ENCODE measurements at places on chromosomes 16 and 17.

GRCh38 chr17:56754523-56755208 is 79.1 kb downstream of the C17orf67 start:
- DNase-seq = no peak

- DNase-seq = no peak
Measured at GRCh38 chr17:21124086-21124485, 2.7 kb upstream of the DHRS7B start.

DNA sequence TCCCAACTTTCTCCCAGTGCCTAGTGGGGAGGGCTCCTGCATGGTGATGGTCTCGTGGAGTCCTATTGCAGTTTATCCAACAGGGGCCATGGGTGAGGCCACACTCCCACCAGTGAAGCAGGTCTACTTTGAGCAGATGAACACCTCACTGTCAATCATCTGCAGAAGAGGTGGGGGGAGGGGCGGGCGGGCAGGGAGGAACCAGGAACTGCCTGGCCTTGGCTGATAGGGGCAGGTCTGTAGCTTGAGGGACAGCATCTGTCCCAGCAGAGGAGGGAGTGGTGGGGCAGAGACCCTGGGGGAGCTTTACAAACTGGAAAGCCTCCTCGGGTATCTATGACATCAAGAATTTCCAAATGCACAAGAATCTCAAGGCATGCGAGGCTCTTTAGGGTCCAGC is 58.7 kb upstream of the ZNF423 start:
- DNase-seq = no peak

DNA sequence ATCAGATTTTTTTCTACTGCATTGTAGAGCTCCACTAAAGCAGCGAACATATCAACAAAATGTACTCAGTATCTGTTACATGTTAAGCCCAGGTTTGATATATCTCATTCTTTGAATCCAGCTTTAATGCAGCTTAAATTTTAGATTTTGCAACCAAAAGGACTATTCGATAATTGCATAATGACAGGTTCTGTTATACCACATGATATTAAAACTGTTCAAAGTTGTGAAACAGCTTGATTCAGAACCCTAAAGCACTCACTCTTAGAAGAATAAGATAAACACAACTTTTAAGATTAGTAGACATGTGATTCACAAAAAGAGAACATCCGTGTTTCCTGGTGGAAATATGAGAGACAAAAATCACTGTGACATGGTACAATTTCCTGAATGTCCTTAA is 427.9 kb downstream of the CDH11 start:
- no peak for DNase-seq

DNA sequence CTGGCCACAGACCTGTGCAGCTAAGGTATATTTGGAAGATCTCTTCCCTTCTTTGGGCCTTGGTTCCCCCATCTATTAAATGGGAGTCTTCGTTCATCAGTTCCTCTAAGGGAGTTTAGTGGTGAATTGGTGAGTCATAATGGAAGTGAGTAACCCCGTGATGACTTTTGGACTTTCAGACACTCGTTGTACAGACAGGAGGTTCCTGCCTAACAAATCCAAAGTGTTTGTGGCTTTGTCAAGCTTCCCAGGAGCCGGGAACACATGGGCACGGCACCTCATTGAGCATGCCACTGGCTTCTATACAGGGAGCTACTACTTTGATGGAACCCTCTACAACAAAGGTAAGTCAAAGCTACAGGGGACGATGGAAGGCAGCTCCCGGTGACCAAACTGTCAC is 40.4 kb downstream of the WSCD1 start:
- no peak for DNase-seq

- no peak for DNase-seq
Measured at GRCh38 chr17:65278050-65278819, 141.1 kb downstream of the RGS9 start.

GRCh38 chr17:51170736-51171135 is 4.5 kb downstream of the NME2 start:
- no peak for DNase-seq

DNA sequence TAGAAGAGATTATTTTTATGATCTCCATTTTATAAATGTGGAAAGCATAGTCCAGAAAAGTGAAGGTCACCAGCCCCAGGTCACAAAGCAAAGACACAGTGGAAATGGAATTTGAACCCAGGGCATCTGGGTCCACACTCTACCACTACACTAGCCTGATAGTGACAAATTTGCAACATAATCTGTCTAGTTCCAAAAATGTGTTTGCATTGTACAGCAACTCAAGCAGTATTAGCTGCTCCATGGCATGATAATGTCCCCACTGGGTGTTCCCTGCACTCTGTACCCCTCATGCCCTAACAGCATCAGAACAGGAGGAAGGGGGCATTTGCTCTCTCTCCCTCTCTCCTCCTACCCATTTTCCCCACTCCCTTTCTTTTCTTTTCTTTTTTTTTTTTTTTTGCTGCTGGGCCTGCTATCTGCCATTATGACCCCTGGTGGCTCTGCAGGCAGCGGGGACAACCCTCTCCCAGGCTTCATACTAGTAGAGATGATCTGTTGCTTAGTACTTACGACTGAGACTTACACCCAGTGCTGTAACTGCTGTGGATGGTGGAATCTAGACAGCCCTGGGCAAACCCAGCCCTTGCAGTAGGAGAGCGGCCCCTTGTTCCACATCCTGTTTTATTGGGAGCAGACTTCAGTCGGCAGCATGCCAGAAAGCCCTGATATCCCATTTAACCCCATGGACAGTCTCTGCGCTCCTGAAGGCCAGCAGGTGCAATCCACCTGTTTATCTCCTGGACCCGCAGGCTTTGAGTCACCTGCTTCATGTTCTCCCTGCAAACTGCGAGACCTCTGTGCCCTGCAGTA is 306.3 kb downstream of the SOX9 start:
- no peak for DNase-seq

DNA sequence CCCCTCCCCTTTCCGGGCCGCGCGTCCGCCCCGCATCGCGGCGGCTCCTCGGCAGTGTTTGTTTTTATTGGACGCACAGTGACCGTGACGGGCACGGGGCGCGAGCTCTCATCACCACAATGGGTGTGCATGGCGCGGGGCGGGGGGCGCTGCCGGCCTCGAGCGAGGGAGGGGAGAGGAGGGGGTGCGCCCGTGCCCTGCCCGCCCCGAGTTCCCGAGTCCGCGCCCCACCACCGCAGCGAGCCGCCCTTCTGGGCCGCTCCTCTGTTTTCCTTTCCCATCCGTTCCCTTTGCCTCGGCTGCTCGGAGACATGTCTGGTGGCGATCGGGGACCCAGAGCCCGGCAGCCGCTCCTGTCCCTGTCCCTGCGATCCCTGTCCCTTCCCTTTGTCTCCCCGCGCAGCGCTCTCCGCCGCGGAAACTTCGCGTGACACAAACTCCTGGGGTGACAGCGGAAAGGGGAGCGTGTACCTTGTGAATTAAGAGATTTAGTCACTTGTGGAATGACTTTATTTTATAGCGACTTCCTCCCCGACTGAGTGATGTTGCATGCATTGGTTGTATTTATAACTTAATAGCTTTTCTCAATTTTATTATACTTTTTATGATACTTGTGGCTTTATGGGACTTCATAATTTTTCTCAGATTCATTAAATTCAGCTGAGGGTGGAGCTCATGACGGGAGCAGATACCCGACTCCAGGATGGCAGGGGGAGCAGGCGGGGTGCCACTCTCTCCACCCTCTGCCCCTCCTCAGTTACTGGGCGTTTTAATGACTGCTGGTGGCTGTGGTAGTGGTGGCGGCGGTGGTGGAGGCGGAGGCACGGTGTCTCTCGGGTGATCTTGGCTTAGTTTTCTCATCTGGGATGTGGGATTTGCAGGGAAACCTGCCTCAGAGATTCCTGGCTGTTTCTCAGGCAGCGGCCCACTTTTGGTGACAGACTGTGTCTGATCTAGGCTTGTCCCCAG is 40.8 kb downstream of the MRM1 start:
- no peak for DNase-seq

DNA sequence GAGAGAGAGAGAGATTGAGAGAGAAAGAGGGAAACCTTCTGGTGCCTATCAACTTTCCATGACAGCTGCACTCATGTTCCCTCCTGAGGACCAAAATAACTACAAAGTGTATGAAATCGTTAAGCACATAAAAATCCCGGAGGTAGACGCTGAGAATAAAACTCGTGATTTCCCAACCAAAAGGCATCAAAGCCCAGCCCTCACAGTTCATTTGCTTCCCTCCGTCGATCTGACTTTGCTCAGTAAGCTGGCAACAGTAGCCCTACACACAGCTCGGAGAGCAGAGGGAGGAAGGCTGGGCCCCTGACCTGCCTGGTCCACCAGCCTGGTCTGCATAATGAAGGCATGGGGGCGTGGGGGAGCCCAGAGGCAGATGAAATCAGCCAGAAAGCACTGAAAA is 273.9 kb upstream of the ZFHX3 start:
- DNase-seq = no peak

DNA sequence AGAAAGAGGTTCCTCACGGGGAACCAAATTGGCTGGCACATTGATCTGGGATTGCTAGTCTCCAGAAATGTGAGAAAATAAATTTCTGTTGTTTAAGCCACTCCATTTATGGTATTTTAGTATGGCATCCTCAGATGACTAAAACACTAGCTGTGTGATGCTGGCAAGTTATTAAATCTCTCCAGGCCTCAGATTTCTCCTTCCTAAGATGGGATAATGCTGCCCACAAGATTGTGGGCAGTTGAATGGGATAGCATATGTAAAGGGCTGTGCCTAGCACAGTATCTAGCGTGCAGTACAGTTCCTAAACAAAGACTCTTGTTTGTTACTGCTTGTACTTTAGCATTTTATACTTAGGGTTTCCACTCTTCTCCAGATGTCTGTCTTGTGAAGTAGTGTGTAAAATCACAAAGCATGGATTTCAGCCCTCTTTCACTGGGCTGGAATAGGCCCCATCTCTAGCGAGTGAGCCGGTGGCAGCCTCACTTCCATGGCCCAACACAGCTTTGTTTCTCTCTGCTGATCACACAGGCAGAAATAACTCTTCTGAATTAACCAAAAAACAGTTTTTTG is 38.2 kb upstream of the PHAF1 start:
- no peak for DNase-seq

GRCh38 chr17:65228734-65229620 is 91.8 kb downstream of the RGS9 start:
- no peak for DNase-seq

- DNase-seq = no peak
Measured at GRCh38 chr16:50303605-50304466, 37.5 kb downstream of the ADCY7 start.
